Stimulated activated CD4-positive, alpha-beta T cell treated with anti-CD3 and anti-CD28 coated beads, Interleukin-1b, Interleukin-23, amount 100 ng/mL, for 24 hours (primary cell): ENCODE measurements at places on chromosomes 3 and 15.

GRCh38 chr15:70033529-70034140 is 64.1 kb downstream of the TLE3 start:
- no peak for DNase-seq

DNA sequence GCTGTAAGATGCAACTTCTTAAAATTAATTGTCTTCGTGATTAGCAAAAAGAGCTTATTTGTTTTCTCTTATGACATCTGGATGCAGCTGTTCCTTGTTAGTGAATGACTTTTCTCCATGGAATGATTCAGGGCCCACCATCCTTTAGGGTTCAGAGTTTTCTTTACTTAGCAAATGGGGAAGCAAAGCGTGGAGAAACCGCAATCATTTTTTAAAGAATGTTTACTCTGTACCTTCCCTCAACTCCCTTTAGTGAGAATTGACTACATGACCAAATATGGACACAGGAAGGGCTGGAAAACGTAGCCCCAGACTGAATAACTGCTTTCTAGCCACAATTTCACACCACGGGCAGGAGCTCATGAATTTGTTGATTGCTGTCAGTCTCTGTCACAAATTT is 130.1 kb downstream of the EDEM1 start:
- DNase-seq, result no peak

DNA sequence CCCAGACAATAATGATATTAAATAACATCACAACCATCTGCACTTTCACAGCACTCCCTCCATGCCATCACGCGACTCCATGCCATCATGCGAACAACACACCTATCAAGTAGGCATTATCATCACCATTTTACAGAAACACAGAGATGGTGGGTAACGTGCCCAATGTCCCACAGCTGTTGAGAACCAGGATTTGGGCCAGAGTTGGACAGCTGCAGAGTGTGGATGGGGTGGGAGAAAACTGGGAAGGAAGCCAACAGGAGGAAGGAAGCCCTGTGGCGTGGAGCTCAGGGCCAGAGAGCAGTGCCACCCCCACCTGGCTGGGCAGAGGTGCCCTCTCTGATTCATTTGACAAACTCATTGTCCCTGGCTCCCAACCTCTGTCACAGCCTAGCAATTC is 29.0 kb downstream of the RBPMS2 start:
- no peak for DNase-seq

GRCh38 chr3:129958755-129959154 is 15.8 kb upstream of the TRH start:
- no peak for DNase-seq

GRCh38 chr15:77871852-77872371 is 205.6 kb downstream of the TBC1D2B start:
- no peak for DNase-seq

GRCh38 chr15:53808058-53808706 is 48.7 kb upstream of the WDR72 start:
- DNase-seq, result no peak

- DNase-seq, result no peak
Observed at GRCh38 chr3:138598534-138598933, 4.5 kb upstream of the CEP70 start.

GRCh38 chr3:101685870-101686307 is 629 bp downstream of the RPL24 start:
- no peak for DNase-seq

DNA sequence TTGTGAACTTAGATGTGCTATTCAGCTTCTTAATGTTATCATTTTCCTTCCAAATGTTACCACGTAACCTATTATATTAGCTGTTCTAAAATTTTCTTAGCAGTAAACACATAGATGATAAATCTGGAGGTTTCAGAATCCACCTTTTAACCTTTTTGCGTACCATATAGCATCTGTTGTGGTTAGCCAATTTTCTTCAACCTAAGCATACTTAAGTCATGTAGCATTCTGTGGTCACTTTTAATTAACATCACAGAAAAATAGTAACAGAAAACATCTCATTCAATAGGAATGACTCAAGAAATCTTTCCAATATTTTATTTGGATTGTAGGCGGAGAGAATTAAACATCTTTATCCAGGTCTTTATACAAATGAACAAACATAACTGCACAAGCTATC is 1465.3 kb upstream of the GBE1 start:
- DNase-seq, result no peak

GRCh38 chr15:80267658-80268057 is 15.6 kb upstream of the CTXND1 start:
- DNase-seq, result no peak

DNA sequence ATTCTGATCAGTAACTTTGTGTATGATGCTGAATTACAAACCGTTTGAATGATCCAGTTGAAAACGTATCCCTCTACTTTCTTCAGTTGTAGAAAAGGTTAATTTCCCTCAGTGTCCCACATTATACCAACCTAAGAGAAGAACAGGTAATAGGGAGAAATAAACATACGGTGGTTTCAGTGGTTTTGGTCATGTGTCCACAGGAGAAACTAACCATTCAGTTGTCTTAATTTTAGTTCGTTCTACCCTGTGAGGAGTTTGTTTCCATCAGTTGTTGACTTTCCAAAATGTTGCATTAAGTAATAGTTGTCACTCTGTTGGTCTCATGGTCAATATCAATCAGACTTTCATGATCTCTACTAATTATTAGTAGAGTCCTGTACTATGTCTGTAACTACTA is 15.1 kb downstream of the CALML4 start:
- no peak for DNase-seq

DNA sequence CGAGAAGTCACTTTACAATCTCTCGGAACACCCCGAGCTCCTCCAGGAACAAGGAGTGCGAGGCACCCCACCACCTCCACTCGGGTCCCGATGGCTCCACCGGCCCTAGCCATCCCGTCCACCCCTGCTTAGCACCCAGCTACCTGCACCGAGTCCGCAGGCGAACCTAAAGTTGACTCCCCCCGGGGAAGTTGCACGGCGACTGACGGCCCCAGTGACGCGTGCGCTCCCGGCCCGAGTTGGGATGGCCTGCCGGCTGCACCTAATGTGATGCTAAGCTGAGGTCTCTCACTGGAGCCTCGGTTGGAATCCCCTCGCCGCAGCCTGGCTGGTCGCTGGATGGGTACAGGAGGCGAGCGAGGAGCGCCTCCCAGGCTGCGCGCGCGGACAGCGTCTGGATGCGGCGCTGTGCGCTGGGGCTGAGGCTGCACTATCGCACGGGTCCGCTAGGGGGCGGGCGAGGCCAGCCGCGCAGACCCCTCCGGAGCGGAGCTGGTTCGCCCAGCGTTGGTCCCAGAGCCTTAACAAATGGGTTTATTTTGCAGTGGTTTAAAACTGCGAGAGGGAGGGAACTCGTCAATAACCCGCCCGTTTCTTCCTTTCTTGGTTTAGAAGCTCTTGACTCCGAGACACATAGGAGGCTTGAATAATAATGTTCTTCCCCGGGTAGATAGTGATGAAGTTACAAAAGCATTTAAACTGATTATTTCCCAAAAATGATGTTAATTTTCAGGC is at the start of gene OXTR:
Gene OXTR, minus strand, starts transcription at position 526 of the 735 bp plus-strand sequence. CDS start 1,426 bp downstream, outside the sequence.
- peak; percentile 20 for DNase-seq

GRCh38 chr3:100008081-100008698 is 106.1 kb downstream of the FILIP1L start:
- no peak for DNase-seq

DNA sequence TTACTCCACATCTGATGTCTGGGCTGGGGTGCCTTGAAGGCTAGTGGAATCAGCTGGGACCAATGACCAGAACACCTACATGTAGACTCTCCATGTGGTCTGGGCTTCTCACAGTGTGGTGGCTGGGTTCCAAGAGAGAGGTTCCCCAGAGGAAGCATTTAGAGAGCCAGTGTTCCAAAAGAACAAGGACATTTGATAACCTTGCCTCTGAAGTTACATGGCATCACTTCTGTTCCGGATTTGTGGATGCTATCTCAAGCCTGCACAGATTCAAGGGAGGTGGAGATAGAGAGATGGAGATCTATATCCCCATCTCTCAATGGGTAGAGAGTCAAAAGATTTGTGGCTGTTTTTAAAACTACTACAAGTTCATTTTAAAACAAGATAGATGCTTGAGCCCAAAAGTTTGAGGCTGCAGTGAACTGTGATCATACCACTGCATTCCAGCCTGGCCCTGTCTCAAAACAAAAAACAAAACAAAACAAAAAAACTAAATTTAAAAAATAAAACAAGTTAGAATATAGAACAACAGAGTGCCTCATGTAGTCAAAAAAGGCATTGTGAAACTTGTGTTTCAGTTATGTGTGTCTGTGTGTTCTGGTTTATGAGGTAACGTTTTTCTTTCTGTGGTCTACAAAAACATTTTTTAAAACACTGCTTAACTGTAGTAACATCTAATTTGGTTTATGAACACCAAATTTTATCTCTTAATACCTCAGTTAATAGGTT is 44.8 kb downstream of the PDE8A start:
- DNase-seq, result no peak

DNA sequence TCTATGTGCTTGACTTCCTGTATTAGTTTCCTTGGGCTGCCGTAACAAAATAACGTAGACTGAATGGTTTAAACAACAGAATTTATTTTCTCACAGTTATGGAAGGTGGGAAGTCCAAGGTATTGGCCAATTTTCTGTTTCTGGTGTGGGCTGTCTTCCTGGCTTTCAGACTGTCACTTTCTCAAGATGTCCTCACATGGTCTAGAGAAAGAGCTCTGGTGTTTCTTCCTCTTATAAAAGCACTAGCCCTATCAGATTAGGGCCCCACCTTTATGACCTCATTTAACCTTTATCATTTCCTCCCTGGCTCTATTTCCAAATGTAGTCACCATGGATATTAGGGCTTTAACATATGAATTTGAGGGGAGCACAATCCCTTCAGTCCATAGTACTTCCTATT is 54.6 kb downstream of the SPRED1 start:
- no peak for DNase-seq

DNA sequence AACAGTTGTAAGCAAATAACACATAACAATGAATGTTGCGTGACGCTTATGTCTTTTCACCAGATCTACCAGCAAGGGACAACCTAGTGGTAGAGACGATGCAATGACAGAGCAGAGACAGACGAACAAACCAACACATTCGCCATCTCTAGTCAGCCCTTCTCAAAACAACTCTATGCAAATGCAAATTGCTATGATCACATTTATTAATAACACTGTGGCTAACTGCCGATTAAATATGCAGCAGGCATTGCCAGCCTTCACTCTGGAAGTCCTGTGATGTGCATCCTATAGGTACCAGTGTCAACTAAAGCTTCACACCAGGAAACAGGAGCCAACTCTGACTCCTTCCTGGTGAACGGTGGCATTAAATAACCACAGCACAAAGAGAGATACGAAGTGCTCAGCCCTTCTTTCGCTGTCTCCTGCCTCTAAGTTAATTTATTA is 94.2 kb downstream of the FOXP1 start:
- no peak for DNase-seq

DNA sequence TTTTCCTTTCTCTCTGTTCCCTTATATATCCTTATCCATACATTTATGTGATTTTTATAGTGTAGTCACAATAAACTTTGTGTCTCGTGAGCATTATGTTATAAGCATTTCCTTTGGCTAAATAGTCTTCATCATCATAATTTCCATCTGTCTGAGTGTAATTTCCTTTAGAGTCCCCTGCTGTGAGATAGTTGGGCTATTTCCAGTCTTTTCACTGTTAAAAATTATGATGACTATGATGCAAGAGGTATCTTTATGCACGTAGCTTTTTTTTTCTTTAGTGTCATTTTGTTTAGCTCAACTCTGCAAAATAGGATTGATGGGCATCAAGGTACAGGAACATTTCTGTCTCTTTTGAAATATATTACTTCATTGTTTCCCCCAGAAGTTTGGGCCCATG is 26.9 kb upstream of the CA12 start:
- DNase-seq, result no peak

DNA sequence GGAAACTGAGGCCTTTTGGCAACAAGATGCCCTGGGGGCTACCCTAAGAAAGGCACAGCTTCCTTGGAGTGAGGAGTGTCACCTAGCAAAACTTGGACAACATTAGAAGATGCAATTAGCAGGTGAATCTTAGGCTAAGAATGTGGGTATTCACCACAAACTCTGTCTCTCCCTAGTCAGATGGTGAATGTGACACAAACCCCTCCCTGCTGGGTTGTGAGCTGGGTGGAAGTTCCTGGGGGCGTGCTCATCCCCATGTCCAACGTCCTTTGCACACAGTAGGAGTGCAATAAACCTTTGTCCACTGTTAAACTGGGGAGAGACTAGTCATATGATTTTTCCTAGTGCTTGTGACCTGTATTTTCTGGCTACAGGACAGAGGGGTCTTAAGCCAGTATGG is 67.1 kb upstream of the SH3GL3 start:
- DNase-seq, result no peak

DNA sequence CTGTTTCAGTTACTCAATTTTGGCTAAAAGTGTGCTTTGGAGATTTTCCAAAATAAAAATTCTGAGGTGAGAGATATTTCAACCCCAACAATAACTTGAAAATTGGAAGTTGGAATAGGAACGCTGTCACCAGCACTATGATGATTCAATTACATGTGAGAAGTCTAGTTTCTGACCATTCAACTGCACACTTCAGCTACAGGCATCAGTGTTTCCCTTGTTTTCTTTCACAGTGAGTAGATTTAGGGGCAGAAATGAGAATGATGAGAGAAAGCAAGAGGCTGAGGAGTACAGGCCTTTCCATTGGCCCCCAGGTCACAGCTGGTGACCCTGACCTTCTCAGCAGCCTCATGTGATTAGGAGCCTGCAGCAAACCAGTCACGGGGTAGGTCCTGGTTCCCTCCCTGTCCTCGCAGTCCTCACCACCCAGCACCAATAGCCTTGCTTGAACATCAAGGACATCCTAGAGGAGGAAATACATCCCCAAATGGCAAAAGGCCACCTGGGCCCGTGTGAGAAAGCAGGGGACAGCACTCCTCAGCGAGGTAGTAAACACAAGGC is 10.0 kb upstream of the FILIP1L start:
- no peak for DNase-seq

- no peak for DNase-seq
Observed at GRCh38 chr3:119219069-119219468, 21.6 kb downstream of the B4GALT4 start.

GRCh38 chr3:134103470-134103869 is 73.7 kb upstream of the SLCO2A1 start:
- no peak for DNase-seq

DNA sequence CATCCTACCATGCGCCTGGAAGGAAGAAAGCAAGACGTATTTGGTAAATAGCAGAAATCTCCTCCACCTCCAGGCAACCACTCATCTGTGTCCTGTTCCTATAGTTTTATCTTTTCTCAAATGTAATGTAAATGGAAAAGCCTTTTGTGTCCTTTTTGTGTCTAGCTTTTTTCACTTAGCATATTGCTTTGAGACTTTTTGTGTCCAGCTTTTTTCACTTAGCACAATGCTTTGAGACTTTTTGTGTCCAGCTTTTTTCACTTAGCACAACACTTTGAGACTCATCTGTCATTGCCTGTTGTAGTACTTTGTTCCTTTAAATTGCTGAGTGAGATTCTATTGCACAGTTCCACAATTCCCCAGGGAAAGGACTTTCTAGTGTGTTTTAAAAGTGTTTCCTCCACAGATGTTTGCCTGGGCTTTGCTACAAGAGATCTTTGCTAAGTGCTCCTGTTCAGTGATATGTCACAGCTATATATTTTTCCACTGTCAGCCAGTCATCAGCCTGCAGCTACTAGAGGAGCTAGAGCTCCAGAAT is 27.9 kb upstream of the MUC13 start:
- no peak for DNase-seq

DNA sequence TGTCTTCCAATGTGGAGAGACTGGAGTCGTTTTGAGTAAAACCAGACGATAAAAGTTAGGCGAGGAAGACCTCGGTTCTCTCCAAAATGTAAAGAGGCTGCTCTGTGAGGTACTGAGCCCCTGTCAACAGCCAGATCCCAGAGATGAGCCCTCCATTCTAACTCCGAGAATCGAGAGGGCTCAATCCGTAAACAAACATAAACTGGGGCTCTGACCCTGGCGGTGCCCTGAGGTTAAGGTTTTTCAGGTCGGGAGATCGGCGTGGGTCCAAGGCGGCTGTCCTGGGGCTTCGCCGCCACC is 417 bp downstream of the TBCCD1 start:
- DNase-seq, result no peak
